ENCODE measurements at places on chromosomes 11 and 22. TPM values are rescaled to one million over a fixed set of nuclear protein-coding genes. Genes with fewer than 3 reads are reported as not detected.

The OVOL1 gene
- total RNA-seq, result not detected

The SCGB1A1 gene
- total RNA-seq, result not detected

GRCh38 chr11:118690553-118691304 is 11.3 kb upstream of the TREH start:
- no peak for DNase-seq

GRCh38 chr11:66840317-66841091 is 2.7 kb upstream of the RCE1 start:
- DNase-seq, result no peak

The SREBF2 gene
- total RNA-seq, result 93.0 TPM

DNA sequence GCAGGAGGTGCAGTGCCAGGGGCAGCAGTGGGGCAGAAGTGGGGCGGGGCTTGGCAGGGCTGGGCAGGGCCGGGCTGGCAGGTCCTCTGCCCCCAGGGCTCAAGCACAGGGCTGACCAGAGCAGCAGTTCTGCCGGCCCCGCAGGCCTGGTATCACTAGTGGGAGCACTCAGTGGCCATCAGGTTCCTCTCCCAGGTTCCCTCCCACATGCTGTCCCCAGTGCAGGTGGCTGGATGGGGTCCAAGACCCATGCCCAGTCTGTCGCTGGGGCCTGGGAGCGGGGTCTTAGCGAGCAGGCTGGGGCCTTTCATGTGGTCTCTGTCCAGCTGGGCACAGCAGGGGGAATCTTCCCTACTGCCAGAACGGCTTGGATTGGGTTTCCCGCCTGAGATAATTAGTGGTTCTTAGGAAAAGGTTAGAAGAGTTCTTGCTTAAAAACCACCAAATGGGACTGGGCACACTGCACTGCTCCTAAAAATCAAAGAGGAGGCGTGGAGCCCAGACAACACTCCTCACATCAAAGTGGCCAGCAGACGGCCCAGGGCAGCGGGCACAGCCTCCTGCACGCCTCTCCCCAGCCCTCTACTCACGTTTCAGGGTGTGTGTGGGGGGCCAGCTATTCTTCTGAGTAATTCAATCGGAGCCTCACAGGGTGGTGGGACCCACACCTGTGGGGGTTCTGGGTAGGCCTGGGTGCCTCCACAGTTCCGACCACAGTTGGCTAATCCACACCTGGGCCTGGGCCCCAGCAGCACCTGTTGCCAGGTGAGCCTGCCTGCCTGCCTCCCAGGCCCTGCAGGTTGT is 45.6 kb downstream of the TPCN2 start:
- DNase-seq, result no peak

- no peak for DNase-seq
These were observed 1780.5 kb downstream of the LRRC4C start for GRCh38 chr11:39678996-39679395.

- no peak for DNase-seq
These were observed 20.8 kb downstream of the BBOX1 start for GRCh38 chr11:27061461-27061821.

The LRRC56 gene
- 2.2 TPM for total RNA-seq

DNA sequence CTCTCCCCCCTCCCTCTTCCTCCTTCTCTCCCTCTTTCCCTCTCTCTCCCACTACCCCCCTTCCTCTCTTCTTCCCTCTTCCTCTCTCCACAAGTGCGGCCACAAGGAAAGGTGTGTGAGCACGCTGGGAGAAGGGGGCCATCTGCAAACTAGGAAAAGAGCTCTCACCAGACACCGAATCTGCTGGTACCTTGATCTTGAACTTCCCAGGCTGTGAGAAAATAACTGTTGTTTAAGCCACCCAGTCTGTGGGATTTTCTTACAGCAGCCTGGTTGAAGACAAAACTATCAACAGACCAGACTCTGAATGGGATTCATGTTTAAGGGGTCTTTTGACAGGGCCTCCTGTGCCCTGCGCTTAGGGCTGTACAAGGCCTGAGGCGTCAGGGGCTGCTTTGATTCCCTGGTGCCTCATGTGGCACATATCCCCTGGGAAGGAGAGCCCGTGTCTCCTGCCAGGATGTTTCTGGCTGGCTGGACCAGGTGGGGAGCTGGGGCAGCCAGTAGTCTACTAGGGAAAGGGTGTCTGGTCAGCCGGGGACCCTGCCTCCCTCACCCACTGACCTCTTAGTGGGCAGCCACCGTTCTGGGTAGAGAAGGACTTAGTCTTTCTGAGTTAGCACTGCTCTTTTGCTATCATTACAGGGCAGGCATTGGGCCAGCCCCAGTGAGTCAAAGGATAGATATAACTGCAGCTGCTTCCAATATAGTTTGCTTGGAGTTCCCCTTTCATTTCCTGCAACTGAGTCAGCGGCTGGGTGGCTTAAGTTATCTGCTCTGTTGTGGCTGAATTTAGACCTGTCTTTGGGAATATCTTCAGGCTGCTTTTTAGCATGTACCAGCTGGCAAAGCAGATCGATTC is 6.2 kb downstream of the PANX1 start:
- DNase-seq, result no peak

DNA sequence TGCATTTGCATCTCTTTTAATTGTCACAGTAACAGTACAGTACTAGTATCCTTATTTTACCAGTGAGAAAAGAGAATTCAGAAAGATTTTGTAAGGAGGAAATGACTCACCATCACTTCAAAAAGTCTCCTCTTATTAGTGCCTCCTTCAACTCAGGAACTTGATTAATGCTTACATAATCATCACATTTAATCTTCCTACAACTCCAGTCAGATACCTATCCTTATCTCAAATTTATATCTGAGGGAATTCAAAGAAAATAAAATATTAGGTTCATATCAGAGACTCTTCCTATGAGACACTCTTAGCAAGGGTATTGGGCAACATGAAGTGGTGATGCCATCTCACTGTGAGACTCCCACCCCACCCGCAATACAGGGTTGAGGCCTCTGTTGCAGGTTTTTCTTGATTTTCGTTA is 26.1 kb upstream of the CTSC start:
- DNase-seq, result no peak

DNA sequence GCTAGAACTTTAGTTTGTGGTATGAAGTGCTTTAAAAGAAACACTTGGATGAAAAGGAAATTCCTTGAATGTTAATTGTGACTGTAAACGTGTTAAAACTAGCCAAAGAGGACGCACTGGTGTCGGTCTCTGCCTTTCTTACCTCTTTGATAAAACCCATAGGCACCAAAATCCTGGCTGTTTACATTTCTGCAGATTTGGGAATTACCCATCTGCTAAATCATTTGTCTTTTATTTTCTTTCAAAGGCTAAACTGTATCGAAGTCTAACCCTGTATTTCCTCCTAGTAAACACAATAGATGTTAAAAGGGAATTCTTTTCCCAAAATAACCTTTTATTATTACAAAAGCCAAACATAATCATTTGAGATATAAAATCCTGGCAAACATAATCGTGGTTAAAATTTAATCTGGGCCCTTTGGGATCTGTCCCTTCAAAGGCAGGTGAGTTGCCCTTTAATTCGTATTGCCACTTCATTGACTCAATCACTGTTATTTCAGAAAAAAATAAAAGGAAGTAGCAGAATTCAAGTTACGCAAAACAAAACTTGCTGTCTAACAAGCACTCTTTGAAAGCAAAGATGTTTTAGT is 2.4 kb downstream of the RASSF10 start:
- no peak for DNase-seq

DNA sequence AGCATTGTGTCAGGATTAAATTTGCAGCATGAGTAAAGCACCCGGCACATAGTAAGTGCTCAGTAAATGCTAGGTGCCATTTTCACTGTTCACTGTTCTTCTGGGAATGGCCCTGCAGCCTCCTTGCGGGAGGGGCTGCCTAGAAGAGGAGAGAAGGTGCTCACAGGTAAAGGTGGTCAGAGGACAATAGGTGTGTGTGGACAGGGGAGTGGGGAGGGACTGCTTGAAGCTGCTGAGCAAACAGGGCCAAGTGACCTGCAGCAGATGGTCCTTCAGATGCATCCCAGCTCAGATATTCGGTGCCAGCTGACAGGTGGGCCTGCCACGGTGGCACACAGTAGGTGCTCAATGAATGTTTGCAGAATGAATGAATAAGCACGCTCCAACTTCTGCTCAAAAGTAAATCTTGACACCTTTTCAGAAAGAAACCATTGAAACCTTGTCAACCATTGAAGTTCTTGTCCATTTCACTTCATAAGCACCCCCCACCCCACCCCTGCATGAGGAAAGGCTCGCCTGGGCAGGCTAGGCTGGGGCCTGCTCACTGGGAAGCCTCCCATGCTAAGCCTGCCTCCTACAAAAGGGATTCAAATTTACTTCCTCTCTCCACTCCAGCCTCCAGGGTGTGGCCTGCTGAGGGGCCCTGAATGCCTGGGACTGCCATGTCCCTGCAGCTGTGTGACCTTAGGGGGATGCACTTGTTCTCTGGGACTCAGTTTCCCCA is 1.6 kb downstream of the KIAA0930 start:
- no peak for DNase-seq

DNA sequence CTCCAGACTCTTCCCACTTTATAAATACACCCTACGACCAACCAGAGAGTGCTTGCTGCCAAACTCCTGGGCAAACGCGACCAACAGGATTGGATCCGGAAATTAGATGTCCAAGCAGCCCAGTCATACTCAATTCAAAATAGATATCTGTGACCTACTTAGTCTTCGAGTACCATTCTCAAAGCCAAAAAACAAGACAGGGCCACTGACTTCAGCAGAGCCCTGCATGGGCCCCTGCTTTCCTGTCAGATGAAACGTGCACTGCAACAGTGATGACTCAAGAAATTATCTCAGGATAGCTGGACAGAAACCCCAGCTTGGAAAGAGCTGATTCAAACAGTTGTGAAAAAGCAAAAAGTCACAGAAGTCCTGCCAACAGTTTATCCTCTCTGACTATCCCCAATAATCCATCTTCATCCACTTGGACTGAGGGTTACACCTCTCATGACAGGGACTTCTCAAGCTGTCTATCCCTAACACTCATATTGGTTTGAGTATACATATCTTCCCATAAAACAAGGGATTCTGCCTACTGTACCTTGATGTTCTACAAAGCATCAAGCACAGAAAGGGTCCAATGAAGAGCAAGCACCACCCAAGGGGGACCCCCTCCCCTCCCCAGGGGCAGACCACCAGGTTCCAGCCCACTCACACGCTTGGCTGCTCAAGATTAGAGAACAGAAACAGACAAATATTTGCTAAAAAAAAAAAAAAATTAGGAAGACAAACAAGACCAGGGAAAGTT is 17.4 kb downstream of the SMCO4 start:
- DNase-seq, result no peak

The CYB5R2 gene
- total RNA-seq, result 0.55 TPM

GRCh38 chr22:48112687-48113521 is 1350.5 kb downstream of the TBC1D22A start:
- no peak for DNase-seq

- no peak for DNase-seq
These were observed 28.6 kb downstream of the ALG8 start for GRCh38 chr11:78110830-78111229.

The ART1 gene
- total RNA-seq, result not detected

DNA sequence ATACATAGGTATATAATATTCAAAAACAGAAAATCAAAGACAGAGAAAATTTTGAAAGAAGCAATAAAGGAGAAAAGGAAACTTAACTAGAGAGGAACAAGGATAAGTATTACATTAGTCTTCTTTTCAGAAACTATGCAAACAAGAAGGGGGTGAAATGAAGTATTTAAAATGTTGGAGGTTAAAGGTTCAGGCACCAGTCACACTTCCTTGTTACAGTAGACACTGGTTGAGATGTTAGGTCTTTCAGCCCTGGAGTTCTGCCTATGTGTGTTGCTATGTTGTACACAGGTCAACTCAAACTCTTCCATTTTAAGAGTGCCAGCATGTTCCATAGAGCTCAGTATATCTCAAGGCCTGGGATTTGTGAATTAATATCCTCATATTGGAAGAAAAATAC is 6.0 kb upstream of the MS4A4A start:
- no peak for DNase-seq

DNA sequence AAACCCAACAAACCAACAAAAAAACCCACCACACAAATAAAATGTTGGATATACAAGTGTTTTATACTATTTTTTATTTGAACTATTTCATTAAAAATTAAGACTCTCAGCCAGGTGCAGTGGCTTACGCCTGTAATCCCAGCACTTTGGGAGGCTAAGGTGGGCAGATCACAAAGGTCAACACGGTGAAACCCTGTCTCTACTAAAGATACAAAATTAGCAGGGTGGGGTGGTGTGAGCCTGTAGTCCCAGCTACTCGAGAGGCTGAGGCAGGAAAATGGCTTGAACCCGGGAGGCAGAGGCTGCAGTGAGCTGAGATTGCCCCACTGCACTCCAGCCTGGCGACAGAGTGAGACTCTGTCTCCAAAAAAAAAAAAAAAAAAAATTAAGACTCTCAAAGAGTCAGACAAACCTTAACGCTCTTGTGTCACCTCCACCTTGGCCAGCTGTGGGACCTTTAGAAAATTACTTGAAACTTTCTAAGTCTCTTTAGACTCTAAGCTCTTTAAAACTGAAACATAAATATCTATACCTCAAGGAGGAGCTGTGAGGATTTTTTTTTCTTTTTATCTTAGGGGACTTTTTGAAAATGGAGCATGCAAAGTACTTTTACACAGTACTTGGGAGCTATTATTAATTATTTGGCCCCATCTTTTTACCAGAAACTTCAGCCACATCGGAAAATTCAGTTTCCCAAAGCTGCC is 68.4 kb upstream of the CLNS1A start:
- no peak for DNase-seq

The OR51B4 gene
- not detected for total RNA-seq

The NAALADL1 gene
- total RNA-seq, result 7.5 TPM

DNA sequence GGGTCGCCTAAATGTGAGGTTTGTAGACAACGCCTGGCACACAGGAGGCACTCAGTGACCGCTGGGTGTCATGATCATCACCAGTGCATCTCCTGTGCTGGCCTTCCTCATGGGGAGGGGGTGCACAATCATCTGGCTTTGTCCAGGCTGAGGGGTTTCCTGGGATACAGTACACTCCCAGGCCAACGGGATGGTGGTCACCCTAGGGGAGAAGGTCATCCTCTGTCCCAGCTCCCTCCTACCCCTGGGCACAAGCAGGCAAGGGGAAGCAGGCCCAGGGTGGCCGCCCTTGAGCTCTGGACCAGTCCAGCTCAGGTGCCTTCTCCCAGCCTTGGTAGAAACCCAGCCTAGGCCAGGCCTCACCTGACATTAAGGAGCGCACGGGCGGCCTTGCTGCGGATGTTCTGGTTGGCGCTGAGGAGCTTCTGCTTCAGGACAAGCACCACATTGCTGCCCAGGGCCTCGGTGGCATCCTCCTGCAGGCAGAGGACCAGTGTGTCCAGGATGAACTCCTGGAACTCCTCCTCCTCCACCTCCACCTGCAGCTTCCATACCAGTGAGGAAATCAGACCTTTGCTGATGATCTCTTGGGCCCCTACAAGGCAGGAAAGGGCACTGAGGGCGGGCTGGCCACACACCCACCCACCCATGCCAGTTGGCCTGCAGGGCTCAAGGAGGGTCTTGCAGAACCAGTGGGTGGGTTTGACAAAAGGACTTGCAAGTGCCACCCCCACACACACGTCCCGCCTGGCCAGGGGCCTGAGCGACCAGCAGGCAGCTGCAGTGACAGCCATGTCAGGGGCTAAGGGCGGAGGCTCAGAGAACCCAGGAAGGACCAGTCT is 6.6 kb upstream of the GNAZ start:
- DNase-seq, result no peak

Data from activated CD8-positive, alpha-beta T cell treated with anti-CD3 and anti-CD28 coated beads, Interleukin-2, amount 10 ng/mL, durations not matched to agents 7 days and 5 days (primary cell).